ENCODE measurements at places on chromosomes 5 and 9.

DNA sequence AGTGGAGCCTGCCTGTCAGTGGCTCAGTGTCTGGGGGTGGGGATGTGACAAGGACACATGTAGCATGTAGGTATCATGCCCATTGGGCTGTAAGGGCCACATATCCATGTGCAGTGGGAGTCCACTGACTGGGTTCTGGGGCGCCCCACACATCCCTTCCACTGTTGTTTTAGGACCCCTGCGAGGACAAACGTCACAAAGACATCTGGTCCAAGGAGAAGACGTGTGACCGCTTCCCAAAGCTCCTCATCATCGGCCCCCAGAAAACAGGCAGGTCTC lies 33.4 kb downstream of the NDST1 start:
- H3K36me3 ChIP-seq = peaks cover 99% of the 10 kb centered on the region
- H3K4me1 ChIP-seq = peaks cover 33% of the 10 kb centered on the region
- peak; percentile 38 for DNase-seq

DNA sequence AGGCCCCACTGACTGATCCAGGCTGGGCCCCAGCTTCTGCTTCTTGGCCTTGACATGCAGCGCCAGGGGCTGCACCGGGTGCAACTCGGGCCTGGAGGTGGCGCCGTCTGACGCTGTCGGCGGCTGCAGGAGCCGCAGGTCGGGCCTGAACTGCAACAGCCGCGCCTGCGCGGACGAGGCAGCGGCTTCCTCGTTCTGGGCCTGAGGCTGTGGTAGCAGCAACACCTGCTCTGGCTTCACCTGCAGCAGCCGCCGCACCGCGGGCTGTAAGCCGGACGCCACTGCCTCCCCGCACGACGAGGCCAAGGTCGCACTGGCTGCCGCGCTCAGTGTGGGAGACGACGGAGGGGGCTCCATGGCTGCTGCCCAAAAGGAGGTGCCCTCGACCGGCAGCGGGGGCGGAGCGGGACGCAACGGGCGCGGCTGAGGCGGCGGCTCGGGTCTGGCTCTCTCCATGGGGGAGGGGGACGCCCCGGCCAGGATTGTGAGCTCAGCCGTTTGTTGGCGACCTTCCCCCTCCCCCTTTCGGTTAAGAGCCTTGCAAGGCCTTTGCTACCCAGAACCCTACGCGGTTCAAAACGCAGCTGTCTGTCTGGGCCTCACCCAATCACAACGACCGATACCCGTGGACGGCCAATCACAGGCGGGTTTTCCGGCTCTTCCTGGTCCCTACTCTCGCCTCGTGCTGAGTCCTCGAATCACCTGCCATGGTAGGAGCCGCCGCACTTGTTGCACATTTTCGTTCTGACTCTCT lies 438 bp downstream of the SOX30 start:
- H3K4me3 ChIP-seq = peak overlapping the region; percentile 48
- H3K27me3 ChIP-seq = no peaks in the 10 kb centered on the region
- peak overlapping the region; percentile 56 for H3K27ac ChIP-seq
- peak; percentile 96 for DNase-seq
- H3K36me3 ChIP-seq = no peaks in the 10 kb centered on the region
- H3K4me1 ChIP-seq = peaks cover 12% of the 10 kb centered on the region

GRCh38 chr9:129554649-129555048 lies 66.3 kb downstream of the C9orf50 start:
- no peaks in the 10 kb centered on the region for H3K36me3 ChIP-seq
- H3K27ac ChIP-seq = no peak overlapping the region
- no peaks in the 10 kb centered on the region for H3K4me1 ChIP-seq
- peak; percentile 60 for DNase-seq

- H3K4me3 ChIP-seq = no peak overlapping the region
- no peaks in the 10 kb centered on the region for H3K4me1 ChIP-seq
- no peak for DNase-seq
- no peaks in the 10 kb centered on the region for H3K27me3 ChIP-seq
- H3K36me3 ChIP-seq = no peaks in the 10 kb centered on the region
Measured at GRCh38 chr5:122406181-122406580, 94.1 kb downstream of the SNCAIP start.

- no peak overlapping the region for H3K4me3 ChIP-seq
- no peaks in the 10 kb centered on the region for H3K4me1 ChIP-seq
- H3K27me3 ChIP-seq = no peaks in the 10 kb centered on the region
- H3K36me3 ChIP-seq = peaks cover 91% of the 10 kb centered on the region
- DNase-seq = no peak
- no peak overlapping the region for H3K27ac ChIP-seq
Measured at GRCh38 chr5:455806-456205, 12.8 kb downstream of the EXOC3 start.
